ENCODE measurements at places on chromosomes 12 and 14.
A peak's percentile ranks its signal among the peaks of the same experiment; 100 is the strongest.

- peak; percentile 86 for ATAC-seq
Measured at GRCh38 chr12:106303202-106303820, 778 bp downstream of the TCP11L2 start.

DNA sequence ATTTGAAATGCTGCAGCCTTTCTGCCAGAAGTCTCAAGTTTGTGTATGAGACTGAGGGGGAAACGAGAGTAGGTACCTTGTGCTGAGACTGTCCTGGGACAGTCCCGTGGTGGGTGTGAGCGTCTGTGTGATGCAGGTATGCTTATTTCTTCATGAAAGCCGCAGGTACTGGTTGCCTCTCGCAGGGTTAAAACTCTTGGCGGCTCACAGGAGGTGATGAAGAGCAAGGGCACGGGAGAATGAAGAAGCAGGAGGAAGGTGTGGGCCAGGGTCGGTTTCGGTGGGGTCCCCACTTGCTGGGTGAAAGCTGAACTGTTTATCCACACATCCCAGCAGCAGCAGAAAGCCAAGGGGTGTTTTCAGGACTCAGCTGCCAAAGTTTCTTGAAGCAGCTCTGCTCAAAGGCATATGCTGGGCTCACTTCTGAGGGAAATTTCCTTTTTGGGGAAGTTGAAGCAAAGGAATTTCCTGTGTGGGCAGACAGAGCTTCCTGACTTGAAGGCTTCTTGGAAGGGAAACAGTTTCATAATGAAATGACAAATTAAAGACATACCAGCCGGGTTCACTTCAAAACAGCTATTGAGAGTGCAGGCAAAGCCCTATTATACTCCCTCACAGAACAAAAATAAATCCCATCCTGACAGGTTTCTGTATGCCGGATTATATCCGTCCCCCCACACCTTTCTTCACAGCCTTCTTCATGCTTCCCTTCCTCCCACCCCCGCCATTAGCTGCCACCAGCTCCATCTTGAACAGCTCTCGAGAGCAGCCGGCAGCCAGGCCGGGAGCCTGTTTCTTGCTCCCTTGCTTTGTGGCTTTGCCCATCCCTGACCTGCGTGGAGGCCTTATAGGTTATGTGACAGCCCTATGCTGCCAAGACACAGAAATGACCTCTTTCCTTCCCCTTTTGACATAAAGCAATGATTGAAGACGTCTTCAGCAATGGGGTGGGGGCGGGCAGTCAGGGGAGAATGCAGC is 116.6 kb downstream of the ETV6 start:
- ATAC-seq = peak; percentile 82

GRCh38 chr14:38079268-38079667 is 128.4 kb upstream of the SSTR1 start:
- no peak for ATAC-seq

GRCh38 chr12:122064025-122064777 is 14.4 kb upstream of the MLXIP start:
- peak; percentile 87 for ATAC-seq

DNA sequence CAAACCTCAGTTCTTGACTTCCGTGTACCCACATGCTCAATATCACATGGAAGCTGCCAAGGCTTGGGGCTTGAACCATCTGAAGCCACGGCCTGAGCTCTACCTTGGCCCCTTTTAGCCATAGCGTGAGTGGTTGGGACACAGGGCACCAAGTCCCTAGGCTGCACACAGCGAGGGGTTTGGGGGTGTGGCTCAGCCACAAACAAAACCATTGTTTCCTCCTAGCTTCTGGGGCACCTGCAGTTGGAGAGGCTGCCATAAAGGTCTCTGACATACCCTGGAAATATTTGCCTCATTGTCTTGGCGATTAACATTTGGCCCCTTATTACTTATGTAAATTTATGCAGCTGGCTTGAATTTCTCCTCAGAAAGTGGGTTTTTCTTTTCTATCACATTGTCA is 628.6 kb downstream of the NRXN3 start:
- no peak for ATAC-seq

DNA sequence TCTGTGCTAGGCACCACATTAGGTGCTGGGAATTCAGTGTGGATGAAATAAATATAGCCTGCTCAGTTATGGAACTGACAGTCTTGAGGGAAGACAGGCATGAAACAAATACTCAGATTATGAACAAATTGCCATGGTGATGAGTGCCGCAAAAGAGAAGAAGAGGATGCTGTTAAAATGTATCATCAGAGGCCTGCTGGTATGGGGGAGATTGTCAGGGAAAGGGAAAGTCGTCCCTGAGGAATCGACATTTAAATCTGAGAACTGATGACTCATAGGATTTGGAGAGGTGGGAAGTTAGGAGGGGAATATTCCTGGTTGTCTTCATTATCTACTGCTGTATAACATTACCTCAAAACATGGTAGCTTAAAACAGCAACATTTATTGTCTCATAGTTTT is 42.0 kb downstream of the PPP1R36 start:
- ATAC-seq = no peak

DNA sequence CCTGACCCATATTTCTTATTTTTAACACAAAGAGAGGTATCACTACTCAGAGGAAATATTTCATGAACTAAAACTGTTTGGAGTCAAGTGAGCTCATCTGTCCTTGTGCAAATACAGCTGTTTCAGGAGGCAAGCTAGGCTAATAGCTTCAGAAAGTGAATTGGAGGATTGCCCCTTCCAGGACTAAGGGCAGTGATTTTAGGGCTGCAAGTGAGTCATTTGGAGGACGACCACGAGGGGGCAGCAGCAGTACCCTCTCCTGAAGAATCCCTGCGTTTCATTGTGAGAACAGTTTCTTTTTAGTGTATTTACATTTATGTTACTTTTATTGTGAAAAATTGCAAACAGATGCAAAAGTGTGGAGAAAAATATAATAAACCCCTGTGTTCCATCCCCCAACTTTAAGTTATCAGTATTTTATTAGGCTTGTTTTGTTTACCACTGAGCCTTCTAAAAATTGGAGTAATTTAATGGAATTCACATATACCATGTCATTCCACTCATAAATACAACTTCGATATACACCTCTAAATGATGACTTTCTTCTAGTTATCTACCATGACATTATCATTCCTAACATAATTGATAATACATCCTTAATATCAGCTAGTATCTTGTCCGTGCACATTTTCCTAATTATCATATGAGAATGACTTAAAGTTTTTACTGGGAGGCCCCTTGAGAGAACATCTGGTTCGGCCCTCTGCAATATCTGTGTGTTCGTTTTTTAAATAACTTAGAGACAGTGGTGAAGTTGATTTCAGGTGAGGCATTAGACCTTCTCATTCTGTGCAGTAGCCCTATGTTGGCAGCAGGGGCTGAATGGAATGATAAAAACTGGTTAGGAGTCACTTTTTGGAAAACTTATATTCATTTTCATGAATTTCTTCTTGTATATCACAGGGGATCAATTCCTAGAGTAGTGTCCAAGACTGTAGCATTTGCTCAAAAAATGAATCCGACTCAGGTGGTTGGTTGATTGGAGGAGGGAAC is 13.7 kb downstream of the FOXJ2 start:
- ATAC-seq = peak; percentile 74

DNA sequence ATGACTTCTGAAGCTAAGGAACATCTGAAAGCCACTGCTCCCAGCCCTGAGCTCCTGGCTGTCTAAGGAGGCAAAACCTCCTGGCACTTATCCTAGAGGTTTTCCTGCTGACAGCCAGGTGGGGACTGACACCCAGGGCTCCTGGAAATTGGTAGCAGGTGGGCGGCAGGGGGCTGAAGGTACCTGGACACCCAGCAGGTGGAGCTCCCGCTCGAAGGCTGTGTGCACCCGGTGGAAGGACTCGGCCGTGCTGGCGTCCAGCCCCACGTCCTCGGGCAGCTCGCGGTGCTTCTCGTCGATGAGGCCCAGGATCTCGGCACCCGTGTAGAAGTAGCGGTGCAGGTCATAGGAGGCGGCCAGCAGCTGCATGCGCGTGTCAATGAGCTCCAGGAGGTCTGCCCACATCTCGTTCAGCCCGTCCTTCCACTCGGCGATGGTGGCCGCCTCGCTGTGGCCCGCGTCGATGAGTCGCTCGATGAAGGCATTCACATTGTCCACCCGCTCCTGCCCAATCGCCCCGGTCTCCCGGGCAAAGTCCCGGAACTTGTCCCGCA is 68.2 kb downstream of the PLEKHG3 start:
- ATAC-seq = no peak

Measured in gastroesophageal sphincter (tissue), 4 donors.